ENCODE measurements at places on chromosomes 5 and 9. TPM values are rescaled to one million over a fixed set of nuclear protein-coding genes. Genes with fewer than 3 reads are reported as not detected.

IRF1 gene
- 40.8 TPM for total RNA-seq

NFX1 gene
- total RNA-seq: 13.8 TPM

NKD2 gene
- total RNA-seq: not detected

CCDC69 gene
- 6.3 TPM for total RNA-seq

GMCL2 gene
- not detected for total RNA-seq

HINT1 gene
- 300 TPM for total RNA-seq
